ENCODE measurements at places on chromosomes 5 and 9.

DNA sequence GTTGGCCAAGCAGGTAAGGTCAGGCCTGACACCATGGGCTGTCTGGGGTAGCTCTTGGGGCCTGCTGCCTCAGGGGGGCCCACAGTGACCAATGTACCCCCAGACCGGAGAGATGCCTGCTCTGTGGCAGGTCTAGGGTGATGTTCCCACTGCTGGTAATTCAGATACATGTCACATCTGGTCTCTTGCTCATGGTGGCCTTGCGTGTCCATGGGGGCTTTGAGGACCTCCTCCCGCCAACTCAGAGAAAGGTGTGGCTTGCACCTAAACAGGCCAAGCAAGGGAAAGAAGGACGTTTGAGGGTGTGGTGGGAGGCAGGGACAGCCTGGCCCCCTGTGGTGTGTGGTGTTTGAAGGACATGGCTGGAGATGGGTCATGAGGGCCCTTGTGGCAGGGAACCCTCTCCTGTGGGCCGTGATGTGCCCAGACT lies 75.2 kb downstream of the PHF2 start:
- DNase-seq: no peak

- no peak for DNase-seq
These were observed 8.0 kb upstream of the PALM2AKAP2 start for GRCh38 chr9:109771796-109772531.

- no peak for DNase-seq
These were observed 12.6 kb upstream of the EXOC3 start for GRCh38 chr5:430214-430925.

- no peak for DNase-seq
These were observed 693 bp downstream of the DPYSL3 start for GRCh38 chr5:147509041-147509709.

DNA sequence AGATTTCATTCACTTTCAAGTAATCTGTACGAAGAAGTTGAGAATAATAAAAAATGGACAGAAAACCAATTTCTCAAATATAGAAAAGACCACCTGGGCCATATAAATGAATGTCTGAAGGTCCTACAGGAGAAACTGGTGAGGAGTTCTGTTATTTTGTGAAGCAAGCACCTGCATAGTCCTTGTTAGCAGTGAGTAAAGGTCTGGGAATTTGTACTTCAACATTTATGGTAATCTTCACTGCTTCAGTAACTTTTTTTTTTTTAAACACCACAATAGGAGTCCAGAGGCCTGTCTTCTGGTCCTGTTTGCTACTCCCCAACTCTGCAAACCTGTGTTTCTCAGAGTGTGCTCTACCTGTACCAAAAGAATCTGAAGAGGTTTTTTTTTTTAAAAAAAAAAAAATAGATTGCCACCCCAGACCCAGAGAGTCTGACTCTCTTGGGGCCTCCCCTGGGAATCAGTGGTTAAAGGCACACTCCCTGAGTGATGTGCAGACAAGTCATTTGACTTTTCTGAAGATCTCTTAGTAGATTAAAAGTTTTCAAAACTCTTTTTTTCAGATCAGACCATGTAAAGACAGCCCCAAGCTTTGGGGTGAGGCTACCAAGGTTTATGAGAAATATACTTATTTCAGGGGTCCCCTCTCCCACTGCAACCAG lies 55.5 kb downstream of the FAM81B start:
- DNase-seq: no peak

DNA sequence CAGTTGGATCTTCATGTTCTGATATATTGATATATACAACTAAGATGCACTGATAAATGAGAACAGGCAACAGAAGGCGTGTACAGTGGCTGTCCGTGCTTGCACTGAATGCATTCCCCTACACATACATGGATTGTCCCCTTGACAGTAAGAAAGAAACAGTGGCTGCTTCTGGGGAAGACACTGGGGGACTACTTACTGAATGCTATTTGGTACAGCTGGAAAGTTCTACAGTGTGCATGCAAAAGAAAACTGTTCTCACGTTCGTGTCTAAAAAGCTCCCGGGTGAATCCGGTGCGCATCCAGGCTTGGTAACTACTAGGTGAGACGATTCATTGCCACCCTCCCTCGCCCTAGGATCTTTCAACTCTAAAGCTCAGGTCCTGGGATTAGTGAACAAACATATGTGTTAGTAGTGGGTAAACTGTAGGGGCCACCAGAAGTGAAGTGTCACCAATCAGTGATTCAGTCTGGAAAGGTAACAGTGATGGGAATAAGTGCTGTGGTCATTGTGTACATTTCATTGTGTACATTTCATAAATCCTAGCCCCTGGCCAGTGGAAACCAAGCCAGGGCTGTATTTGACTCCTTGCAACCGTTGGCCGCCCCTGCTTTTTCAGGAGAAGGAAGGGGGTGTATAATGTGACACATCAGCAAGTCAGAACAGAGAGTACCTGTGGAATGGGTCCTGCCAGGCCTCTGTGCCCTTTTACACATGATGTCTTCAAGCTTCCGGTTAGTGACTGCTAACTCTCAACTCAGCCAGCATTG lies 46.3 kb upstream of the BOD1 start:
- no peak for DNase-seq

DNA sequence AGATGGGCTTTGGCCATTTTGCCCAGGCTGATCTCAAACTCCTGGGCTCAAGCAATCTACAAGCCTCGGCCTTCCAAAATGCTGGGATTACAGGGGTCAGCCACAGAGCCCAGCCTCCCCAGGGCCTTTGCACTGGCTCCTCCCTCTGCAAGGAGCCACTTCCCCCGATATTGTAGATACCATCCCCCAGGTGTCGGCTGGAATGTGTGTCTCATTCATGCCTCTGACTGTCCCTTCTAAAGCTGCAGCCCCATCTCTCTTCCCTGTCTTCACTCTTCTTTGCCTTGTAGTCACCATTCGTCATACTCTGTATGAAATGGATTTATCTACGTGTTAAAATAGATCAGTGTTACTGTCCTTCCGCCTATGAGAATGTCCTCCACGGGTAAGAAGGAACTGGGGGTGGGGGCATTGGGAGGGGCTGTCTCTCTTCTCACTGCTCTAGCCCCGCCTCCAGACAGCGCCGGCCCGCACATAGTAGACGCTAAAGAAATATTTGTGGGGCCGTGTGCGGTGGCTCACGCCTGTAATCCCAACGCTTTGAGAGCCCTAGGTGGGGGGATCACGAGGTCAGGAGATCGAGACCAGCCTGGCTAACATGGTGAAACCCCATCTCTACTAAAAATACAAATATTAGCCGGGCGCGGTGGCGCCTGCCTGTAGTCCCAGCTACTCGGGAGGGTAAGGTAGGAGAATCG lies 68.5 kb downstream of the LMX1B start:
- no peak for DNase-seq

DNA sequence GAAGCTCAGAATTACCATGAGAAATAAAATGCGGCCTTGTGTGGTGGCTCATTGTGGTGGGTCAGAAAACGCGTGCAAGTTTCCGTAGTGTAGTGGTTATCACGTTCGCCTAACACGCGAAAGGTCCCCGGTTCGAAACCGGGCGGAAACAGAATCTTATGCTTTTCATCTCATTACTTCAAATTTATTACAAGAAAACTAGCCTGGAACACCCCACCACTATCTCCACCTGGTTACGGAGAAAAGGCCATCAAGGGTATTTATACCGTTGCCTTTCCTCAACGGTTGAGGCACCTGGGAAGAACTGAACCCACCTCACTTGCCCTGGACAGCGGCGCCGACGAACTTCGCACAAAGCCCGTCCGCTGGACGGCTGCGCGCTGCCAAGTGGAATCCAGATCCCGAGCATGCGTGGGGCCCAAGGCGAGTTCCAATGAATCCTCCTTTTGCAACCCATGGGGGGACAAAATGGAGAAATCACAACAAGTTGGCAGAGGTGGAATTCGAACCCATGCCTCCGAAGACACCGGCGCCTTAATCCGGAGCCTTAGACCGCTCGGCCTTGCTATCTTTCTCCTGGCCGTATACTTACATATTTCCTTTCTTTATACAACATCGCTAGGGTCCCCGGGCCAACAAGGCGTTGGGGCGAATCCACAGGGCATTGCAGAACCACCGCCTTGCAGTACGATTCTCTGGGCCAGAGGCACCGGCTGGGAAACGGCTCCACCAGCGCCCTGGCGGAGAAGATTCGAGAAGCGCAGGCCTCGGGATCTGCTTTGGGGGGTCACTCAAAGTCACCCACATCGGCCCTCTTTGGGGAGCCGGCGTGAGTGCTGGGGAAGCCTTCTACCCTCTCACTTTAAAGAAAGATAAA lies 16.9 kb downstream of the OR2V2 start:
- DNase-seq: no peak

- DNase-seq: no peak
These were observed 44.5 kb downstream of the MEF2C start for GRCh38 chr5:88838500-88838899.

Measured in NCI-H510A treated with DMSO at 0.1 percent for 48 hours (cell line).